ENCODE measurements at places on chromosomes 4 and X.

GRCh38 chr4:42995343-42995944 is 102.9 kb downstream of the GRXCR1 start:
- peak; percentile 39 for DNase-seq

DNA sequence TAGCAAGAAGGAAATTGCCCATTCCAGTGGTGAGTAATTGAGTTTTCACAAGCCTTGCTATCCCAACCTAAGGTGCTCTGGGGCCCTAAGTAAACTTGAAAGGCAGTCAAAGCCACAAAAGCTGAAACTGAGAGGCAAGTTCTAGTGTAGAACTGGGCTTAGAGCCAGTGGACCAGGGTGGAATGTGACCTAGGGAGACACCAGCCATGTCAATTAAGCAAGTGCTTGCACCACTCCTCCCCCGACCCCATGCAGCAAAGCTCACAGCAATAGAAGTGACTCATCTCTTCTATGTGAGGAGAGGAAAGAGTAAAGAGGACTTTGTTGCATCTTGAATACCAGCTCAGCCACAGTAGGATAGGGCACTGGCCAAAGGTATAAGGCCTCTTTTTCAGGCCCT is 486.1 kb upstream of the POU3F4 start:
- no peak for DNase-seq

- DNase-seq = no peak
Measured at GRCh38 chrX:40035726-40036125, 62.0 kb downstream of the BCOR start.

DNA sequence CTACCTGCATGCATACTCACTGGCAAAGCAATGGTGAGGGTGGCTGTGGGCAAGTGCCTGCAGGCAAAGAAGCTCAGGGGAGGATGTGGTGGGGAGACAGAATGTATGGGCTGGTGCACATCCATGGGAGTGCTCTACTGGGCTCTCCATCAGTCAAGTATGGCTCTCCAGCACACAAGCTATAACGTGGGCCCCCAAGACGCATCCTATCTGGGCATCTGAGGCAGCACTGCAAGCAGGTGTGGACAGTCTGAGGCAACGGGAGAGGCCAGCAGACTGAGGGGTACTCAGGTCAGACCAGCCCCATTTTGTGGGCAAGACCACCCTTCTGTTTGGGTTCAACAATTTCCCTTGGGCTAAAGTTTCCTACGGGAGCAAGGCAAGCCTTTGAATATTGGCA is 1227.8 kb downstream of the FAM133A start:
- no peak for DNase-seq

- DNase-seq = no peak
Measured at GRCh38 chr4:43757147-43757546, 691.5 kb downstream of the KCTD8 start.

DNA sequence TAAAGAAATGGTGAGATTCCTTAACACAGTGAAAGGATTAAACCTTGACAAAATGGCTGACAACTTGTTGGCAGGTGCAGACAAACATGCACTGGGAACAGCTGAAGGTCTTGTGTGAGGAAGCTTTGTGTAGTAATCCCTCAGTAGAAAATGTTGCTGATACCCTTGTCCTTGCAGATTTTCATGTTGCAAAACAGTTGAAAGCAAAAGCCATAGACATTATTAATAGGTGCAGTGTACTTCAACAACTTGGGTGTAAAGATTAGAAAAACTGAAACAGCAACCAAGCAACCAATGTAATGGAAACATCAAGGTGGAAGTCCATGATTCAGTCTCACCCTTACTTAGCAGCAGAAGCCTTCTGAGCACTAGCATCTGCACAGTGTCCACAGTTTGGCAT is 29.8 kb downstream of the UGT2B7 start:
- no peak for DNase-seq

- DNase-seq = no peak
Measured at GRCh38 chrX:19627081-19627480, 111.8 kb upstream of the MAP3K15 start.

DNA sequence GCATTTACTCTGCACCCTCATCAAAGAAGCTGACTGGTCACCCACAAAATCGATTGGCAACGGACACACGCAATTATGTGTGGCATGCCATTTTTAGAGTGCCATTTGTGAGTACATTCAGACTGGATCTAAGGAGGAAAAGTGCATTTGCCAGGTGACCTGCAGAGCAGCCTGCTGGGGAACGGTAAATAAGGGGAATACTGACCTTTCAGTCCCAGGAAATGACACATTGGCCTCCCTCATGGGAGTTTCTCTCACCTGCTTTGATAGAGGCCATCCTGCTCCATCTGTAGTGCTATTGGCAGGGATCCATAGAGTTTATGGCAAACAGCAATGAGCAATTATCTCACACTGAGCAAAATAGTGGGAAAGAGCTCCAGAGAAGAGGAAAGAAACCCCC is 127.8 kb downstream of the DDX53 start:
- DNase-seq = no peak

DNA sequence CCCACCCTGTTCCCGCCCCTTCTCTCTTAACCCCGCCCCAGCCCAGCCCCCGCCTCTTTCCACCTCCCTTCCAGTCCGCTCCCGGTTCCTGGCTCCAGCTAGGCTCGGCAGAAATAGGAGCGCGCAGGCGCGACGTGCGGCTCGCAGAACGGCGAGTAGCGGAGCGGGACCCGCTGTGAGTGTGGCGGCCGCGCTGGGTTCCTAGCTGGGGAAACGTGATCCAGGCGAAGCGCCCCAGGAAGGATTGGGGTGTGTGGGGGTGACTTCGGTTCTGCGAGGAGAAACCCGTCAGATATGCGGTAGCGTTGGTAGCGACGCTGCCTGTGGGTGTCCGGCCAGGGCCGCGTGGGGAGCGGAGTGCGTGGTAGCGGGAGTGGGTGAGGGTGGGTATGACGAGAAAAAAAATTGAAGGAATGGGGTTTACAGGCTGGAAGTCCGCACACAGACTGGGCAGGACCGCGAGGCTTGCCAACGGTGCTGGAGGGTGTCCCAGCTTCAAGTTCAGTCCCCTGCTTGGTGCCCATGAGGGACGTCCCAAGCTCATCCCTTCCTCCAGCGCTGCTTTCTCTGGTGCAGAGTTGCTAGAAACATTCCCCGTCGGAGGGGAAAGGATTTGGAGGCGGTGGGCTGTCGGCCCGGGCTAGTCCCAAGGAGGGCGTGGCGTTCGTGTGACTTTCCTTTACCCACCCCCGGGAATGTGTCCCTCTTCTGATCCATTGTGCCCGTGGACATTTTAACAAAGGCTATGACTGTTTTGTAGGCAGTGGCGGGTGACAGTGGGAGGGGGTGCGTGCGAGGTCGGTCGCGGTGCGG is at the start of gene PRRG1:
Gene PRRG1 (plus strand): TSS at position 144 of the 813 bp plus-strand sequence. CDS start 56,886 bp downstream, outside the sequence.
- DNase-seq = peak; percentile 82
